ENCODE measurements at places on chromosomes 6 and 20. TPM values are rescaled to one million over a fixed set of nuclear protein-coding genes. Genes with fewer than 3 reads are reported as not detected.

Gene CPXM1
- 32.1 TPM for total RNA-seq

Gene ADGRF5
- total RNA-seq: 39.9 TPM

Gene SNAP25
- 2.2 TPM for total RNA-seq

Gene ASIP
- not detected for total RNA-seq

Gene OR2B6
- not detected for total RNA-seq

Gene MARCKS
- 127 TPM for total RNA-seq

Gene PREX1
- 29.4 TPM for total RNA-seq

Gene SIRPG
- not detected for total RNA-seq

Gene ESR1
- 0.72 TPM for total RNA-seq

Gene OR12D3
- total RNA-seq: not detected

Gene TSPYL4
- total RNA-seq: 13.7 TPM

Gene TENT5A
- 26.3 TPM for total RNA-seq

Gene KIAA0408
- total RNA-seq: 33.1 TPM

Gene TXLNB
- 188 TPM for total RNA-seq

Gene NFATC2
- 9.6 TPM for total RNA-seq

Gene CCN6
- total RNA-seq: not detected

Gene C6orf163
- total RNA-seq: 2.7 TPM

Gene SLC32A1
- not detected for total RNA-seq

Gene AGPAT4
- 11.4 TPM for total RNA-seq

Gene EPB41L1
- 48.2 TPM for total RNA-seq

Gene ZBTB22
- 15.0 TPM for total RNA-seq

Measured in tongue (tissue), 3 donors.